Heart left ventricle (tissue), 16 donors: ENCODE measurements at places on chromosomes 3 and 15.

GRCh38 chr3:41011854-41012253 is 187.5 kb upstream of the CTNNB1 start:
- DNase-seq: no peak

GRCh38 chr3:122942937-122943827 is 84.4 kb downstream of the SEMA5B start:
- DNase-seq: peak; percentile 78

- DNase-seq: no peak
Observed at GRCh38 chr15:43125100-43125661, 8.2 kb upstream of the TMEM62 start.

DNA sequence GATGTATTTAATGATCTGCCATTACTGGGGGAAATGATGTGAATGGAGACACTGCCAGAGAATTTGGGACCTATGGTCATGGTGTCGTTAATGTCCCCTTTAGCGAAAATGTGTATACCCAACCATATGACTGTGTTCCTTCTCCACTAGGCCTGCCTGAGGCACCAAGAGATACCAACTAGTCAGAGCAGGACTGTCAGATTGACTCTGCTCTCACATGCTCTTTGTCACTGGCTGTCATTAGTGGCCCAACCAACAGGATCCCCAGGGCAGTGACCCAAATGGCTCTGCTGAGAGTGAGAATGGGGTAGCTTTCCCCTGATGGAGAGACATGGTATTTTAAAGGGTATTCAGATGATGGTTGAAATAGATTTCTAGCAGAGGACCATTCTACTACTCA is 2.8 kb downstream of the TAGLN3 start:
- DNase-seq: no peak

- no peak for DNase-seq
Observed at GRCh38 chr3:25960776-25961175, 170.9 kb downstream of the OXSM start.

GRCh38 chr15:46956881-46957280 is 760.4 kb upstream of the SEMA6D start:
- DNase-seq: no peak

GRCh38 chr3:100023150-100023549 is 91.2 kb downstream of the FILIP1L start:
- no peak for DNase-seq

- DNase-seq: peak; percentile 53
Observed at GRCh38 chr15:81304226-81304625, 19.7 kb downstream of the STARD5 start.

- DNase-seq: no peak
Observed at GRCh38 chr15:95327661-95328060, 1002.8 kb upstream of the NR2F2 start.
